ENCODE measurements at places on chromosomes 7 and 10. TPM values are rescaled to one million over a fixed set of nuclear protein-coding genes. Genes with fewer than 3 reads are reported as not detected.

GRCh38 chr10:132702601-132703418, 83.1 kb downstream of the NKX6-2 start:
- no peak for DNase-seq

- DNase-seq = no peak
These were observed 153.8 kb downstream of the GNAI1 start for GRCh38 chr7:80288175-80289122.

The ANKRD61 gene
- 0.56 TPM for total RNA-seq

The TRIM4 gene
- total RNA-seq = 22.1 TPM

The CLCN1 gene
- total RNA-seq = not detected
